ENCODE measurements at places on chromosomes 13 and 19. TPM values are rescaled to one million over a fixed set of nuclear protein-coding genes. Genes with fewer than 3 reads are reported as not detected.

The ARGLU1 gene
- total RNA-seq = 113 TPM

The CABP5 gene
- not detected for total RNA-seq

The ZSCAN18 gene
- 9.8 TPM for total RNA-seq

The ZNF667 gene
- not detected for total RNA-seq

The ETV2 gene
- total RNA-seq = 0.96 TPM

- no peak for DNase-seq
Measured at GRCh38 chr19:31578326-31578725, 229.1 kb upstream of the TSHZ3 start.

DNA sequence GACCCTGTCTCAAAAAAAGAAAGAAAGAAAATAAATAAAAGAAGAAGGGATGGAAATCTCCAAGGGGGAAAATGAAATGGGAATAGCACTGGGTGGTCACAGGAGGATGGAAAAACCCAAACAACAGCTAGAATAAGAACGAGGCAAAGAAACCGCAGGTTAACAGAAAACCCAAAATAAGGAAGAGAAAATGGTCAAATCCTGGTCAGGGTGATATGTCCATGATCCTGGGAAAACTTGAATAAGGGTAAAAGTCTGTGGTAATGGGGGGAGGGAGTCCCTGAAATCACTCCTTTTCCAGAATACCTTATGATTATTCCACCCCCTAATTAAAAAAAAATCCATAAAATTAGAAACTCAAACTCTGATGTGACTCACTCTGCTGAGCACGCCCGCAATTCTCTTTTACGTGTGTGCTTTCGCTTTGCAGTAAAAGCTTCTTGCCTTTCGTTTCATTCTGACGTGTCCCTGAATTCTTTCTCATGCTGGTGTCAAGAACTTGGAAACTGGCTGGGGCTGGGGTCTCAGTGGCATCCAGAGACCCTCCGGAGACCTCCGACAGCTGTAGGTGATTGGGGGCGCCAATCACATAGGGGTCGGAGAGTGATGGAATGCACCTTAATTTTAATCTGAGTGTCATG, 4.3 kb upstream of the NAXD start:
- DNase-seq = peak; percentile 43

The RETN gene
- total RNA-seq = not detected

GRCh38 chr13:33615436-33615835, 202.5 kb upstream of the RFC3 start:
- no peak for DNase-seq

The HSD17B14 gene
- total RNA-seq = 0.50 TPM

- DNase-seq = no peak
Measured at GRCh38 chr13:39257642-39258041, 219.4 kb downstream of the NHLRC3 start.

All from activated CD4-positive, alpha-beta memory T cell treated with anti-CD3 and anti-CD28 coated beads, Interleukin-2, amount 10 ng/mL, durations not matched to agents 7 days and 5 days (primary cell).